ENCODE measurements at places on chromosomes 1 and 21. TPM values are rescaled to one million over a fixed set of nuclear protein-coding genes. Genes with fewer than 3 reads are reported as not detected.

The DAB1 gene
- 0.08 TPM for total RNA-seq

The BMP8B gene
- total RNA-seq: 0.14 TPM

The MSH4 gene
- total RNA-seq: 0.09 TPM

The RPE65 gene
- total RNA-seq: not detected

DNA sequence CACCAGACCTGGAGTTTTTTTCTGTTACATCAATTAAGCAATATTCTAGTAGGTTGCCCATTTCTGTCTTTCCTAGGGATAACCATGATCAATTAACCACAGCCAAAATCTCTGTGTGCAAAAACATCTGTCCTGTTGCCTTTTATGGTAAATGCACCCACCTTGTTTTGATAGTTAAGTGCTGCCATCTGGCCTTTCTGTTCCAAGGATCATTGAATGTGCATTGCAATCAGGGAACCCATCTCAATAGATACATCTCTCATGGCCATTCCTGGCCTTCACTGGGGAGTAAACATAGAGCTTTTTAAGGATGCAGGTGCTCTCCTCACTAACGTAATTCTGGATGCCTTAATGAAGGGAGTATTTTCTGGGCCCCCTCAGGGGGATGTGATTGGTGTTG lies 111.8 kb upstream of the KIAA1614 start:
- no peak for DNase-seq

DNA sequence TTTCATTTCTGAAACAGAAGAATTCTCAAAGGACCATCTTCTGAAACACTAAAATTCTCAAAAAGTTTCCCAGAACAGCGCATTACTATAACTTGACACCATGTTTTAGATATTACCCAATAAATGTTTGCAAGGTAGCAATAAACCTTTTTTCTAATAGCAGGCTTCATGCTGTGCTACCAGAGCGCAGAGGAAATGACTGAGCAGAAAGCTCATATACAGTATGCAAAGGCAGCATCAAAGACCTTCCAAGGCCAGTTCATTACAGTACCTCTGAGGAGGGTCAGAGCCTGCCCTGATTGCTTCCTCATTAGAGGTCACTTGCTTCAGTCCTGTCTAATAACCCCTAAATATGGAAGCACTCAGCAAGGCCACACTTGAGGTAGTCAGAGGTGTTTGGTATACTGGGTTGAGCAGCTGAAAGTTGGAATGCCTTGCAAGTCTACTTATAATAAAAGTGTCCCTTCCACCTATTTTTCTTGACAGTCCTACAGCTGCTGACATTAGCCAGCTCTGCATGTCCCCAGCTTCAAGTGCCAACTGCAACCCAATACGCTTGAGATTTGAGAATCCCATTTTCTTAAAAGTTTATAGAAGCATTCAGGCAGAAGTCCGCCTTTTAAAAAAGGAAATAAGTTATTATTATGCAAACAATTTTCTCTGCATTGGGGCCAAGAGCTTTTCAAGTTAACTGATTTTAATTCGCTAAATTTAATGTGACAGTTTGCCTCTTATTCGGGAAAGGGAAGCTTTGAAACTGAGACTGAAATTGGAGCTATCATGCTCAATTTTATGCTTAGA lies 207.2 kb downstream of the ZC3H11B start:
- no peak for DNase-seq

DNA sequence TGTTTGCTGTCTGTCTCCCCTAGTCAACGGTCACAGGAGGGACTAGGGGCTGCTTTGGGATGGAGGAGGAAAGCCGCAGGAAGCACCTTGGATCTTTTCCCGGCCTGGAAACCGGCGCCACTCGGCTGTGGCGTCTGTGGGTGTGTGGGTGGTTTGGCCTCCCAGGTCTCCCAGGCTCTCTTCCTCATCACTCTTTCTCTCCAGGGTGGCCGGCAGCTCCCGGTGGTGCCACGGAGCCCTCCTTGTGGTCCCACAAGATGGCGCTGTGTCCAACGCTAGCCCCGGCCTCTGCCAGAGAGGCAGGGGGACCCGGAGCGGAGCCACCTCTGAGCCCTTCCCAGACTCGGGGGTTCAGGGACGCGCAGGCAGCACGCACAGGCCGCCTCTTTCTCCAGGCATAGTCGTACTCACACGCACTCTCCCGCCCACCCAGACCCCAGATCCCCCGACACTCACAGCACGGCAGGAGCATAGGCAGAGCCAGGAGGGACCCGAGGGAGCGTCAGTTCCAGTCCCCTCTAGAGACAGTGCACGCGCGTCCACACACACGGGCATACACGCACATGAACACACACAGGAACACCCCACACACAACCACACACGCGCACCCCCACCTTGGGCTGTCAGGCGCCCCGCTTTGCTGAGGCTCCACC lies 31.2 kb downstream of the CDCP2 start:
- DNase-seq: peak; percentile 64

- no peak for DNase-seq
Measured at GRCh38 chr1:205240118-205240517, 12.4 kb downstream of the TMCC2 start.

DNA sequence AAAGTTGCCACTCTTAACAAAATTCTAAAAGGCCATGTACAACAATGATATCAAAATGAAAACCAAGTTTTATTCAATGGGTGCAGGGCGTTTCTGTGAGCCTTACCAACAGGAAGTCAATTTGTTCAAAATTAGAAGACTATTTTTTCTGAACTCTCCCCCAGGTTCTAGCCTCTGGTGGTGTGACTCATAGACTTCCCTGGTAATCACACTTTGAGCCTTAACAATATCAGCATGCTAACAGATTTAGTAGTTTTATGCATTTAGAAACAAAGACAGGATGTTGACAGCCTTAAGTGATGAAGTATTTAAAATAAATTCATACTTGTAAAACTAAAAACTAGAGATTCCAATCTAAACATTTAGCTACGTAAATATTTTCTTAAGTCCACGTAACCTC lies 88.4 kb downstream of the LRRC8C start:
- no peak for DNase-seq

GRCh38 chr1:166902279-166902678 lies 26.2 kb upstream of the TADA1 start:
- no peak for DNase-seq

GRCh38 chr1:232302376-232303221 lies 327.3 kb downstream of the SIPA1L2 start:
- no peak for DNase-seq

DNA sequence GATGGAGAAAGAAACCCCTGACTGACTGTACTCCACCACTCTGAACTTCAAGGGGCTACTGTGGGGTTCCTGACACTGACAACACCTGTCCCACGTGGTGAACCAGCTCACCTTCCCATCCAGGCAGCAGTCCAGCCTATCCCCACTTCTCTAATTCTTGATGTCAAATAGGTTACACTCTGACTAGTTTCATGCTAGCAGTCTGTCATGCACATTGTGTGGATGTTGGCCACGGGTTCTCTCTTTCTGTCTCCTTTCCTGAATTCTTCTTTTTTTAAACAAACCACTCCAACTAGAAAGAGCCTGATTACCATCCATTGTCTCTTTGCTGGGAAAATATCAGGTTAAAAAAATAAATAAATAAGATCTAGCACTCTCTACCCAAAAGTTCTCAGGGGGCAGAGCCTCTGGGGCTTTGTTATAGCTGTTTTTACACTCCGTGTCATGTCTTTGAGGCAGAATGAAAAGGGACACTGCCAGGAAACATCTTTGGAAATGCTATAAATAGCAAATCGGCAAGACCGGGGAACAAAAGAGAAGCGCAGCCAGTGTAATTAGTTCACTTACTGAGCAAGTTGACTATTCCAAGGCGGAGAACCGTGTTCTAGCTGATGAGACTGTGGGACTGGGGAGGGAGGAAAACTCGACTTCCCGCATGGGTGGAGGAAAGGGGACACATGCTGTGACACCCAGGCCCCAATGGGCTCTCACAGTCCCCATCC lies 356.1 kb downstream of the OMA1 start:
- DNase-seq: no peak

GRCh38 chr1:70025846-70026245 lies 179.5 kb downstream of the LRRC40 start:
- no peak for DNase-seq

GRCh38 chr1:210687582-210688279 lies 359.0 kb downstream of the HHAT start:
- no peak for DNase-seq

DNA sequence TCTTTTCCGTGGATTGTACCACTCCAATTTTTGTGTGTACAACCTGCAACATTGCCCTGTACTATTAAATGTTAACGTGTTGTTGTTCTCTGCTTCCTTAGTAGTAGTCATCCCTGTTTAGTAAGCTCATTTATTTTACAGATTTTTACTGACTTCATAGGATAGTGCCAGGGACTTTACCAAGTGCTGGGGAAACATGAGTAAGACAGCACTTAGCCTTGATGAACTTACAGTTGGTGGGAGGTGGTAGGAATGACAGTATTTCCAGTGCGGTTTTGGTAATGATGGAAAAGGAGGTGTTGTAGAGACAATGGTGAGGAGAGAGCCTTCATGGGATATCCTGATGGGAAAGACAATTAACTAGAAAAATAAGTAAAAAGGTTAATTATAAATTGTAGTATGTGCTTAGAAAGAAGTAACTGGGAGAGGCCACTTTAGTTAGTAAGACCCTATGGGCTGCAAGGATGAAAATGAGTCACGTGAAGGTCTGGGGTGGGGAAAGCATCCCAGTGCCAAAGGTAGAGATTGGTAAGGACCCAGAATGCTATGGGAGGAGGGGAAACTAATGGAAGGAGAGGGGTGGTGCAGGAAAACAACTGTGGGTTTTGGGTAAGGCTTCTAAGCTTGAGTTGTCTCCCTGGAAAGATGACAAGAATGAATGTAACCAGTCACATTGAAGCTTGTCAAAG lies 1.7 kb downstream of the RLF start:
- DNase-seq: no peak

DNA sequence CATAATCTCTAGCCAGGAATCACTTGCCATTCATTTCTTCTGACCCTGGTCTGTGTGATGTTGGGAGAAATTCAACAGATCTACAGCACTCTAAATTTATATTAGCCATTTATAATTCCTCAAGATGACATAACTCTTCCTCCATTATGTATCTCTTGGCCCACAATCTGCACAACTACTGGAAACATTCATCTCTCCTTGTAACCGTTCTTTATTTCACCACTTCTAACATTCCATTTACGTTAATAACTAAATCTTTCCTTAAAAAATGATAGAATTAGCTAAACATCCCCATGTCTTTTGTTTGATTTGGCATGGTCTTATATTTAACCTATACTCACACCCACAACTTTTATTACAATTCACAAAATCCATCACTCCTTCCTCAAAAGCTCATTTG lies 166.0 kb downstream of the COL11A1 start:
- DNase-seq: no peak

DNA sequence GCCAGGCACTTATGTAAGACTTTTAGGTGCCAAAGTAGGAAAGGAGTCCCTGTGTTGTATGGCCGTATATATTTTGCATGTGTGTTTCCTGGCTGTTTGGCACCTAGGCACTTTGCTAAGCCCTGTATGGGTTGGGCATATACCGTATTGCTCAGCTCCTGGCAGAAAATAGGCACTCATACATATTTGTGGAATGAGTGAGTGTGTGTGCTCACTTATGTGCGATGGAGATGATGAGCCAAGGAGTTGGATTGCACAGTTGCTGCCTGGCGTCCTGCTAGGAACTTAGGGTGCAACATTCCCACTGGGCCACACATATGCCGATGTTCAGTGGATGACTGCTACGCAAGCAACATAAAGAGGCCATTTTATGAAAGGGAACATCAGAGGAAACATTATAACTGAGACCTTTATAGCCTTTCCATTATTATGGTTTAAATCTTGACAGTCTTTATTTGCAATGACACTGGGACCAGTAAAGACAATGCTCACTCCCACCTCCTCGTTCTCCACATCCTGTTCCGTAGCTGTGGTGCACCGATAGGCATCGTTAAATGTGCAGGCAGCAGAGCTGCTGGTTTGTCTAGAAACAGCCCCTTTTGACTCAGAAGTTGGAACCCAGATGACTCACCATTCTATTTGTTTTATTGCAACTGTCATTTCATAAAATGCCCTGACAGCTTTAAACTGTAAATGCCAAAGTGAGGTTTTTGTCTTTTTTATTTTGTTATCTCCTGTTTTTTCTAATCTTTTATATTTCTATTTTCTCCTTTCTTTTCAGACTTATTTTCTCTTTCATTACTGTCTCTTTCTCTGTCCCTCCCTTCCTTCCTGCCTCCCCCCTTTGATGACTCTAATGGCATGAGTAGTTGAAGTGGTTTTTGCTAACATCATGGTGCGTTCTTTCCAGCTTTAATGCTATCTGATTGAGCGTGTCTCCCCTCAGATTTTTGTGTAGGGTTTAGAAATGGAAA lies 36.1 kb downstream of the PEX14 start:
- DNase-seq: no peak

GRCh38 chr1:31699341-31699891 lies 4.4 kb downstream of the COL16A1 start:
- DNase-seq: no peak

- DNase-seq: no peak
Measured at GRCh38 chr1:156422602-156423091, 53.6 kb downstream of the RHBG start.

GRCh38 chr21:21559285-21560045 lies 561.3 kb downstream of the NCAM2 start:
- no peak for DNase-seq

DNA sequence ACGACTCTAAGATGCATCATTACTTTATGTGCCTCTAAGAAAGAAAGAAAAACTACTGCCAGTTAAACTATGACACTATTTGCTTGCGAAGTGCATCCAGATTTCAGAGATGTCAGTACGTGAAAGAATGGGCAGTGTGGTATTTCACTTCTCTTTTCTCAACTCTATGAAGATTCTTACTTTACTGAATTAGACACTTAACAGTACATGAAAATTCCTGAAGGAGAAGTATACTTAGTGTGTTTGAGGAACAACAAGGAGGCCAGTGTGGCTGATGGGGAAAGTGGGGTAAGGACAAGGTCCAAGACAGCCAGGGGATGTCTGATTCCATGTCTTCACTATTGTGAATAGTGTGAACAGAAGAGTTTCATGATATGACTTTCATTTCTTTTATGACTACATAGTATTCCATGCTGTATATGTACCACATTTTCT lies 53.9 kb upstream of the HSD17B7 start:
- no peak for DNase-seq

- no peak for DNase-seq
Measured at GRCh38 chr21:32814528-32814927, 43.0 kb upstream of the PAXBP1 start.

All from HepG2 (cell line).